ENCODE measurements at places on chromosomes 13 and 19.

- no peak for DNase-seq
These were observed 38.4 kb upstream of the PEPD start for GRCh38 chr19:33559996-33560395.

GRCh38 chr19:48308631-48309586, 16.4 kb upstream of the EMP3 start:
- DNase-seq: no peak

DNA sequence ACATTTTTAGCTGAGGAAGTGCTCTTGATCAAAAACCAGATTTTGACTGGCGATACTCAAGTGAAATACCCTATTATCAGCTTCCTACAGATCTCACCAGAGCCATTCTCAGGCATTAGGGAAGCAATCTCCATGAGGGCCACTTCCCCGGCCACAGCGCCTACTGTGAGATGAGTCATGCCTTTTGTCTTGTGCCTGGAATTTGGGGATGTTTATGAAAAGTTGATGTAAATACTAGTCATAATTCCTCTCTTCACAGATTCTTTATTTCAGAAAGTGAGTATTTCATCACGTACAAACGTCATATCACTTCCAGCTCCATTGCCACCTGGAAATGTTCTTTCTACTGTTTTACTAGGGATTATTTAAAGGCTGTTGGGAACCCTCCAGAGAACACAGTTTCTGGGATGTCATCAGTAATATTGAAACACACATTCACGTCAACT, 25.3 kb upstream of the SLC46A3 start:
- no peak for DNase-seq

DNA sequence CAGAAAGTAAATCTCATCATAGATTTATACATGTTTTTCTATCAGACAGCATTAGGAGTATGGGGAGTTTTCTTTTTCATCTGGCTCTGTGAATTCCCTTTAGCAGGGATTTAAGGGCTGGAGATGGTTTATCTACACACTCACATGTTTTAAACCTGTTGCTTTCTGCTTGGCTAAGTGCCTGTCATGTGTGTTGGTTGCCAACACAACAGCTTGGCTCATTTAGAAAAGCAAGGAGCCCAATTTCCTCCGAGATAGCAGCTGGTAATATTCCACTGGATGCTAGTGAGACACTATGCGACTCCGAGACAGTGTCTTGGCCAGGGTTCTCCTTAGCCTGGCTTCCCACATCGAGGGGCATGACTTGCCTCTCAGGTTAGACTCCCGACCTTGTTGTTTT, 83.3 kb downstream of the KLF5 start:
- no peak for DNase-seq

- no peak for DNase-seq
These were observed 137.4 kb downstream of the SPRY2 start for GRCh38 chr13:80203496-80203895.

DNA sequence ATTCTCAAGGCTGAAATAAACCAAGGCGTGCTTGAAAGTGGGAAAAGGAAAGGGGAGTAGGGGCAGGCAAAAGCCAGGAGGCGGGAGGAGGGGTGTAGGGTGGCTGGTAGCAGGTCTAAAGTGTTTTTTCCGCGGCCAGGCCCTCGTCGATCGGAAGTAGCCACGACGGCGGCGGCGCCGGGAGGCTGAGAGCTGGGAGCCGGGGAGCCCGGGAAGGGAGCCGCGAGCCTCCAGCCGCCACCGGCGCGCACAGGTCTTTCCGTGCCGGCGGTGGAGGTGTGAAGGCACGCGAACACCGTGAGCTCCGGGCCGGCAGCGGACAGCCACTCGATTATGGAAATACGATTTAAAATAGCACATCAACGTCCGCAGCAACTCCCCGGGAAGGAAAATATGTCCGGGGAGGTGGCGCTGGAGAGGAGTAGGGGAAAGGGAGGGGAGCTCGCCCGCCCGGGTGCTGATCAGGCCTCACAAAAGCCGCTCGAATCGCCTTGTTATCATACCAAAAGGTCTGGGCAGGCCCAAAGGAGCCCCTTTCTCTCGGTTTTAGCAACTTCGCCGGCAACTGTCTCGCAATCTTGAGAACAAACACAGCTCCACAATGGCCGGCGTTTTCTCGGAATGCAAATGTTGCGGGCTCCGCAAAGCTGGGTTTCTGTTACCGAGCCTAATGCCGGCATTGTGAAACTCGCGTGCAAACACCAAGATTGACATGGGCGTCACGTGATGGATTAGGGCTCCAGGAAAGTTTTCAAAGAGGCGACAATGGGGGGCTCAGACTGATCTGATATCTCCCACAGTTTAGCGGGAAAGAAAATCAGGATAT, 2.9 kb upstream of the PCDH8 start:
- peak; percentile 74 for DNase-seq

GRCh38 chr19:29927944-29928625, 14.0 kb upstream of the URI1 start:
- no peak for DNase-seq

GRCh38 chr13:48849515-48849914, 126.2 kb upstream of the FNDC3A start:
- no peak for DNase-seq

- no peak for DNase-seq
These were observed 23.9 kb upstream of the PSG4 start for GRCh38 chr19:43229315-43229714.
